ENCODE measurements at places on chromosomes 11 and 22. TPM values are rescaled to one million over a fixed set of nuclear protein-coding genes. Genes with fewer than 3 reads are reported as not detected.
A peak's percentile ranks its signal among the peaks of the same experiment; 100 is the strongest.

GRCh38 chr11:65215441-65216076 is 33.8 kb downstream of the CAPN1 start:
- peak; percentile 62 for DNase-seq

DNA sequence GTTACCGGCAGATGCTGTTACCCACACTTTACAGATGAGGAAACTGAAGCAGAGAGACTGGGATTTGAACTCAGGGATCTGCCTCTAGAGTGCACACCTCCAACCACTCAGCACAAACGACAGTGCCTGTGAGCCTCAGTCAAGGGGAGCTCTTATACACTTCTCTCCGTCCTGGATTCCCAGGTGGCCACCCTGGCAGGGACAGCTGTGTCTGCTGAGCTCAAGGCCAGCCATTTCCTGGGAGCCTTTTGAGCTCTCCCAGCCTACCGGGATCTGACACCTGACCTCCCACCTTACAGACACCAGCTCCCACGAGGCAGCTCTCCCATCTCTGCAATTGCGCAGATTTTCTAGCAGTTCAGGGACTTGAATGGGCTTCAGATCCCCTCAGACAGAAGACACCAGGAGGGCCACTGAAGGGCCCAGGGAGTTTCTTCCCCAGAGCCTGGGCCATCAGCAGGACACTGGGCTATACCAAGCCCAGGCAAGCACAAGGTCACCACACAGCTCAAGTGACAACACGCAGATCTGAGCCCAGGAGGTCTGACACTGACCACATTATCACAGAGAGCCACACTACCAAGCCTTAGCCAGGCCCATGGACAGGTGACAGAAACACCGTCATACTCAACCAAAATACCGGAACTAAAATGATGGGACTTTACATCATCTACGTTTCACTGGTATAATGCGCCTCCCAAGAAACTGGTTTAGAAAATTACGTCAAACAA is 17.1 kb downstream of the PDGFB start:
- no peak for DNase-seq

GRCh38 chr11:110947096-110947495 is 234.9 kb upstream of the ARHGAP20 start:
- no peak for DNase-seq

DNA sequence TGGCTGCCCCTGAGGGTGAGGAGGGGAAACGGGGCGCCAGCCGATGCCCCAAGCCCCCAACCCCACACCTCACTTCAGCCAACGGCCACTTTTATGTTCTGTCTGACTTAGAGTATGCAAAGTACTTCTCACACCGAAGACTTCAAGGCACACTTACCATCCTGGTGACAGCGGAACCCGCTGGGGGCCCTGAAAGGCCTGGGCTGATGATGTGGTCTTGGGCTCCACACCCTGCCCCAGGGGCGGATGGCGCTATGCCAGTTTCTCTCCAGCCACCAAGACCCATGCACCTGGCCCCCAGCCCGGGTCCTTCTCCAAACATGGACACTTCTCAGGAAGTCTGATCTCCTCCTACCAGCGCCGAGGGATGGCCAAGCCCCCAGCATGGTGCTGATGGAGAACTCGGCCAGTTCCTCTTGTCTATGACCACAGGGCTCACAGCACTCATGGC is 175.4 kb downstream of the CTTN start:
- no peak for DNase-seq

DNA sequence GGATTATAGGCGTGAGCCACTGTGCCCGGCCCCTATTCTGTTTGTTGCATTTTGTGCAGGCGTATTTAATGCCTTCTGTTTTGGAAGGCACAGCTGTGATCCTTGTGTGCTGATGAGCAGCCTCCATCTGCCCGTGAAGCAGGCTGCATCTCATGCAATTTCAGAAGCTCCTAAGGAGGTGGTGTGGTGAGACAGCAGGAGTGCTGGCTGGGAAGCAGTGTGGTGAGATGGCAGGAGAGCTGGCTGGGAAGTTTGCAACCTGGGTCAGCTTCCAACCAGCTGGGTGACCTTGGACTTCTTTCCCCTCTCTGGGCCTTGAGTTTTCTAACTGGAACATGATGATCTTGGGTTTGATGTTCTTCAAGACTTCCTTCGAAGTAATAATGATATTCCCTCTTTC is 525.1 kb downstream of the TBC1D22A start:
- no peak for DNase-seq

Gene PRR33
- not detected for total RNA-seq

GRCh38 chr11:123386796-123387510 is 43.1 kb upstream of the GRAMD1B start:
- no peak for DNase-seq

Gene OR51M1
- not detected for total RNA-seq

Gene OR51B4
- total RNA-seq: not detected

DNA sequence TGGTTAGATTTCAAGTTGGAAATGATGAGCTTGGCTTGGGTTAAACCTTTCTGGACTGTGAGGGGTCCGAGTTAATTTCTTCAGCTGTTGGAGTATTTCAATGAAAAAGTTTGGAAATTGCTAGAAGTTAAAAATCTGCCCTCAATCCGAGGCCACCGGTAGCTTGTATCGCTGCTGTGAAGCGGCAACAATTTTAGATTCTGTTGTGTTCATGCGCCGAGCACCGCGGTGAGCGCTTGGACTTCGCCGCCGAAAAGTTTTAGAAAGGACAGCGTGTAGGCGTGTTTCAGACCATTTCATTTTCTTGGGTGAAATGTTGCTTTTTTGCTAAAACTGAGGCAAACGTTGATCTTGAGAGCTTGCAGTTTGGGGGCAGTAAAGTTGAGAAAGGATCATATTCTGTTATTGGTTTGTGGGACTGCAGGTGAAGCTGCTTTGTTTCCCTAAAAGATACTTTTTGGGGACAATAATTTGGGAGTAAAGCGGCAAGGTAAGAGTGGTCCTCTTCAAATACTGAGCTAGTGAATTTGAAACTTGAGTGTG is 928 bp downstream of the FBXO7 start:
- no peak for DNase-seq

Gene MED17
- 49.8 TPM for total RNA-seq

Gene OSBP2
- 8.1 TPM for total RNA-seq

DNA sequence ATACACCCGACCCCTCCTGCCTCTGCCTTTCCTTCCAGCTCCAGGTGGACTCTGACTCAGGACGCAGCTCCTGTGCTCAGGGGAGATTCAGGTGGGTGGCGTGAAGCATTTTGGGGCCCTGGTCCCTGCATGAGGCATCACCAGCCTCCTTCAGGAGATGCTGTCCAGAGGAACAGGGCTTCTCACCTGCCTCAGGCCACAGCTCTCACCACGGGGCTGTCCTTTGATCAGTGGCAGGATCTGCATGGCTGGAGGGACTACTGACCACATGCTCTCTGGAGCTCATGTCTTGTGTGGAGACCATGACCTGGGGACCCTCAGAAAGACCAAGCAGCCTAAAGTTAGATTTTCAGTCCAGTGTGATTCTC is 58.8 kb downstream of the GGTLC2 start:
- DNase-seq: no peak

- no peak for DNase-seq
Observed at GRCh38 chr11:11069841-11070835, 212.3 kb upstream of the ZBED5 start.

Gene ACRV1
- total RNA-seq: not detected

- no peak for DNase-seq
Observed at GRCh38 chr11:46697303-46697702, 3.1 kb downstream of the ARHGAP1 start.

DNA sequence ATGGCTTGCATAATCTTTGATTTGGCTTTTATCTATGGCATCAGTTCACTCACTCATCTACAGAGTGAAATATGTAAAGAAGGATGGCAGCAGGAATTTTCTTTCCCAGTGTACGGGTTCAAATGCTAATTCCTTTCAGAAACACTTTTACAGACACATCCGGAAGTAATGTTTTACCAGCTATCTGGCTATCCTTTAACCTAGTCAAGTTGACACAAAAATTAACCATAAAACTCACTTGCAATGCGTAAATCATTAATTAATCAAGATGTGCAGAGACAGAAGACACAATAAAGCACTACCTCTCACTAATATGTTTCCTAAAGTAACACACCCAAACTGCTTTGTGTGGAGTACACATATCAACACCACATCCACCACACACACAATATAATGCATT is 378.9 kb upstream of the ANO3 start:
- no peak for DNase-seq

GRCh38 chr11:64449381-64450167 is 90.6 kb downstream of the RPS6KA4 start:
- no peak for DNase-seq

- no peak for DNase-seq
Observed at GRCh38 chr11:30560206-30561106, 25.7 kb downstream of the MPPED2 start.

DNA sequence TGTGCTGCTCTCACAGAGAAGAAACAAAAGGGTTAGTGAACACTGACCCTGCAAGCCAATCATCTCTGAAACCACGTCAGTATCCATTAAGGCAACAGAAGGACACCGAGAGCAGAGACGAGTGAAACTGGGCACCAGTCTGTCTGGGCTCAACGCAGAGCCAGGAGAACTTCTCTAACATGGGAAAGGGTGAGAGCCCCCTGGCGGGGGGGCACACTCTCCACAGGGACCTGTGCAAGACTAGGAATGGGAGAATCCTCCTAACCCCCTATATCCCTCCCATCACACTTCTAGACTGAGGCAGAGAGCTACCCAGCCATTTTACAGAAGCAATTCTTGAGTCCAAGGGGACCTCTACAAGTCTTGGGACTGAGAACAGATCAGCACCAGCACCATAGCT is 285.8 kb downstream of the SOX6 start:
- DNase-seq: no peak

DNA sequence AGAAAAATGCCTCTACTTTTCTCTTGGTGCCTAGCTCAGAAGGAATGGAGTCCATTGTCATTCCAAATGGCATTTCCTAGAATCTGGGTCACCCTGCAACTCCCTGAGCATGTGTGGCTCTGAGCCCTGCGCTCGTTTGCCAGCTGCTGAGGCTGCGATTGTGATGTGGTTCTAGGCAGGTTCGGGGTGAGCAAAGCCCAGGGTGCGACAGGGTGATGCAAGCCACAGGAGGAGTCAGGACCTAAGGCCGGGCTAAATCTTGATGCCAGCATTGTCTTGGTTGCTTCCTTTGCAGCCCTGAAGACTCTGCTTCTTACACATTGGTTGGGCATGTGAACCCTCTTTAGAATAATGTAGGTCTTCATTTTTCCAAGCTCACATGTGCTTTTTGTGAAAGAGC is 131.0 kb downstream of the MORC2 start:
- DNase-seq: peak; percentile 49

- no peak for DNase-seq
Observed at GRCh38 chr11:131816051-131816450, 445.6 kb downstream of the NTM start.

- no peak for DNase-seq
Observed at GRCh38 chr11:77602381-77603088, 12.8 kb downstream of the AQP11 start.

- no peak for DNase-seq
Observed at GRCh38 chr11:33064033-33064825, 24.9 kb downstream of the TCP11L1 start.

DNA sequence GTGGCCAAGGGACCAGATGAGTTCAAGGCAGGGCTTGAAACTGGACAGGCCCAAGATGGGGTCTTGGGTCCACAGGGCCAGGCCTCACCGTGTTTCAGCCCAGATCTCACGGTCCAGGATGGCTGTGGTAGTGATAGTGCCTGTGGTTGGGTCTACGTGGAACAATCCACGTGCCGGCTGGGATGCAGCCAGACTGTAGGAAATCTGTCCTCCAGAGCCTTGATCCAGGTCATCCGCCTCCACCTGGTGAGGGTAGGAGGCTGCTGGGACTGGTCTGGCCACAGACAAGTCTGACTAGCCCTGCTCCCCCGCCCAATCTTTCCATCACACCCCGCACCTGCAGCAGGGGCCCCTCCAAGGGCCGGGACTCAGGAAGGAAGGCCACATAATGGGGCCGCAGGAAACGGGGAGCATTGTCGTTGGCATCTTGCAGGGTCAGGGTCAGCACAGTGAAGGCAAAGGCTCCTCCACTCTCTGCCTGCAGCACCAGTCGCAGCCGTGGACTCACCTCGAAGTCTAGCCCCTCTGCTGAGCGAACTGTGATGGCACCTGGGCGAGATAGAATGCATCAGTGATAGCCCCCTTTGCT is 6.7 kb upstream of the TPP1 start:
- peak; percentile 58 for DNase-seq

DNA sequence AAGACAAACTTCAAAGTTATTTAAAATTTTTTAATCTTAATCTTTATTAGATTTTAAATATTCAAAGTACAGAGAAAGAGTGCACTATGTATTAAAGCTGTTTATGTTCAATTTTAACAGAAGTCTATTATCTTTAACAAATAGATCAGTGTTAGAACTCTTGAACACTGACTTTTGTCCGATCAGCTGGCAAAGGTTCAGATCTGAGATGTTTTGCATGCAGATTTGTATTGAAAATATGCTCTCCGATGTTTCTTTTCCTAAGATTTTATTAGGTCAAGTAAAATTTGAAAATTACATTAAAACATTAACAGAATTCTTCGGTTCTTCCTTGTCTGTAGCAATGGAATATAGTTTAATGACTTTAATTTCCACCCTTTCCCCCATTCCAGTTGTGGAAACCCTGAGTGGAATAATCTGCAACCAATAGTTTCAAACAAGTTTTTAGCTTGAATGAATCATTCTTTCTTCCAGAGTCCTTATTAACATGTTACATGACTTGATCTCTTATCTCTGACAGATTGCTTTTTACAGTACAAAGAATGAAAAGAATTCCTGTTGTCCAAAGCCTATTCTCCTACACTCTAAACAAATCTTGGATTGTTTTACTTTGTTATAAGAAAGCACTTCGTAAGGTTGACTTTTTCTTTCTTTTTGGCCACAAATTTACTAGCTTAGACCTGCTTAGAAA is 11.4 kb upstream of the TCP11L1 start:
- no peak for DNase-seq

DNA sequence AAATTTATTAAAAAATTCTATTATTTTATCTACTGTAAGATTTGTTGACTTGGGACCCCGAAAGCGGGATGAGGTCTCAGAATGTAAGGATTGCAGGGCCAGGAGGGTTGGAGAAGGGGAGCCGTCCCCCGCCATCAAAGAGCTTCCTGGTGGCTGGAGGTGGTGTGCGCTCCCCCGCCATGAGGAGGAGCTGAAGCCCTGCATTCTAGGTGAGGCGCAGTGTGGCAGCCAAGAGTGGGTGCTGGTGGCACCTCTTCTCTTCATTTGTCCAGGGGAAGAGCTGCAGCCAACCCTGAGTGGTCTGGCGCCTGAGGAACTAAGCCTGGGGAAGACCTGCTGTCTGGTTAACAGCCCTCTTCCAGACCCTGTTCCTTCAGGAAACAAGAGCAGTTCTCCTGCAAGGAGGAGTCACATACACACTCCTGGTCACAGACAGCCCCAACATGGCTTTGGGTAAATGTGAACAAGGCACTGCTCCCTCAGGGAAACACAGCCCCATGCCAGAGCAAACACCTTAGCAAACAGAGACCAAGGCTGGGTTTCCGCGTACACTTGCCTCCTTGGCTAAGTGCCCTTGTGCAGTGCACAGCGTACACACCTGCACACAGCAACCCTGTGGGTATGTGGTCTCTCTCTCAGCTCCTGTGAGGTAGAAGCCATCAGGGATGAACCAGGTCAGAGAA is 17.3 kb downstream of the RTN4RL2 start:
- DNase-seq: no peak

Measured in type B pancreatic cell (in vitro differentiated cells).